Stimulated activated CD4-positive, alpha-beta T cell treated with anti-CD3 and anti-CD28 coated beads, Interleukin-1b, Interleukin-23, amount 100 ng/mL, for 48 hours (primary cell): ENCODE measurements at places on chromosomes 6 and 20.

- DNase-seq, result no peak
Observed at GRCh38 chr6:170429450-170429849, 122.9 kb downstream of the FAM120B start.

GRCh38 chr20:3164043-3164762 is 4.5 kb upstream of the FASTKD5 start:
- no peak for DNase-seq

DNA sequence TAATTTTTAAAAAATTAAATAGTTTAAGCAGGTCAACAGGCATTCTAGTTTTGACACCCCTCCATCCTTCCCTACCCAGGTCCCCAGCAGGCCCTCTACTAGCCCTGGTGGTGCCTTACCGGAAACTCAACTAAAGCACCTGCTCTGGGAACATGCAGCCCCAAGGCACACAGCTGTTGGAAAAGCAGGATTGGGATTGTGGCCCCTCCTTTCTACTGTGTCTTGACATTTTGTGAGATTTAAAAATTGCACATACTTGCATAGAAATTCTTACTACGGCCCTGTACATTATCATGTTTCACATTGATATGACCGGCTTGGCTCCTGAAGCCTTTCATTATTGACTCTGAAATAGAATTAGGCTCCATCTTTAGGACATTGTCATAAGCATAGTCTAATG is 423.2 kb downstream of the GRIK2 start:
- no peak for DNase-seq

DNA sequence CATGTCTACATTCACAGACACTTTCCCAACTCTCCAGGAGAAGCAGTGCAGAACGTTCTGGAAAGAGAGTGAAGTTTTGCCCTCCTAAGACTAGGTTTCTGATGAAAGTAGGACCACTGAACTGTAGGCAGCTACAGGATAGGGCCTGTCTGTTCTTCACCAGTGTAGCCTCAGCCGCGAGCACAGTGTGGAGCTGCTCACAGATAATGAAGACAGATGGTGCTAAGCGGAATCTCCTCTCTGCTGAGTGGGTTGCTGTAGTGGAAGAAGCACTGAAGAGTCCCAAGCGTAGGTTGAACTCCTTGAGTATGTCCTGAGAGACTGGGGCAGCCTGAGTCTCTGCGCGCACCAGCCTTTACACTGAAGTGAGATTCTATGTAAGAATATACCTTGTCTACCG is 170.2 kb downstream of the PACRG start:
- DNase-seq, result no peak

DNA sequence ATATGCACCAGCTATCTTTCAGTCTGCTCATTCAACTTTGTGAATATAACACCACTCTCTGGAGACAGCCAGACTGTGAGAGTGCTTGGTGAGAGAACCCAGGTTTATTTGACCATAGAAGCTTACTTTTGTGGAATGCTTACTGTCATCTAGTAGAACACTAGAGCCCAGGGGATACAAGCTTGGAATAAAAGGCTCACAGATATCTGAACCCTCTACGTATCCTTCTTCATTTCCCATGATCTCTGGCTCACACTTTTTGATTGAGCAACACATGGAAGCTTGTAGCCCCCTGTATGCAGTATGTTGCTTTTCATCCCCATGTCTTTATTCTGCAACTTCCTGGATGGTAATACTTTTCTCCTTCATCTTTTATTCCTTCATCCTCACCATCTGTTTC is 835.3 kb upstream of the CITED2 start:
- DNase-seq, result no peak
